T-helper 9 cell (primary cell): ENCODE measurements at places on chromosomes 7 and 10.

DNA sequence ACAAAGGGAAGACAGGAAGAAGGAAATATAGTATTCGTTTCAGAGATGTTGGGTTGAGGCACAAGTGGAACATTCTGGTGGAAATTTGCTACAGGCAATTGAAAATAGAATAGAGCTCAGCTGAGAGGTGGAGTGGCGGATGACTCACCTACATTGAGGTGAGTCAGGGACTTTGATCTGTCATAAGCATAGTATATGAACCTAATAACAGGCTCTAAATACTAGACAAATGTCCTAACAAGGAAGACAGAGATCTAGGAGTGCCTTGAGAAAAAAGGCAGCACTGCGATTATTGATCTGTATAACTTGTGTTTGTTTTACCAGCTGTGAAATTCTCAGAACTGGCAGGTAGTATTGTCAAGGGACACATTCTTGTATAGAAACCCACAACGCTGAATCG, 907 bp upstream of the IFRD1 start:
- no peak for DNase-seq

- no peak for DNase-seq
Observed at GRCh38 chr10:48506147-48506917, 98.5 kb downstream of the ARHGAP22 start.

DNA sequence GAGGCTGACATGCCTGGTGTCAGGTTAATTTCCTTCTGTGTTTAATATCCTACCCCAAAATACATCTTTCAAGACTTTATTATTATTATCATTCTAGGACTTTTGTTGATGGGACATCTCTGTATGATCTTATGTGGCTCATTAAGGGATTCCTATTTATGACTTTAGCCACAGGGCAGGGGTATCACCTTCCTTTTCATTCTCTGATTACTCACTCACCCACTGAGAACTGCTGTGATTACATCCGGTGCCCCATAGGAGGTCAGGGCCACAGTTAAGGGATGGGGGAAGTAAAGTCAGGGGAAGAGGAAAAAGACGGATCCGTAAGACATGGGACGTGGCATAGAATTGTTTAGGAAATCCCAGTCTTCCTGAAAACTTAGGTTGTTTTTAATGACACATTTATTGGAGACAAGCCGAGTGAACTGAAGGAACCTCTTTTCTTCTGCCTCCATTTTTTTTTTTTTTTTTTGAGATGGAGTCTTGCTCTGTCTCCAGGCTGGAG, 61.0 kb upstream of the PITRM1 start:
- DNase-seq: no peak

DNA sequence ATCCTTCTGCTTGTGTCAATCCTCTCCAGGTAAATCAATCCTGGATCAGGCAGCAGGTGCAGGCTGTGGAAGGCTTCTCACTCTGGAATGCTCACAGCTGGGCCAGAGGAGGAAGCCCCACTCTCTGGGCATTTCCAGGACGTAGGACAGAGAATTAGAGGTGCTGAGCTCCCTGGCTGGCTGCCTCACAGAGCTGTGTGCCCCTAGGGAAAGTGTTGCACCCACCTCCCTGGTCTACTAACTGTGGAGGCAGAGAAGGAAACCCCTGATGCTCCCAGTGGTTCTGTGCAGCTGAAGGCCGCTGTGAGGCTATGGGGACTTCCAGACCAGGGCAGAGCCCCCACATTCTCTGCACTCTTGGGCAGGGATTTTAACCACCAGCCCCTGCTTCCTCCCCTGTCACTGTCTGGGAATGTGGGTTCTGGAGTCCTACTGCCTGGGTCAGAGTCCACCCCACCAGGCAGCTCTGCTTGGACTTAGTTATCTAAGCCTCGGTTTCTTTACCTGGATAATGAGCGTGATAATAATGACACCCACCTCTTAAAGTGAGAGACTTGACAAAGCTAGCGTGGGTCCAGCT, 73.5 kb upstream of the EEPD1 start:
- DNase-seq: no peak

DNA sequence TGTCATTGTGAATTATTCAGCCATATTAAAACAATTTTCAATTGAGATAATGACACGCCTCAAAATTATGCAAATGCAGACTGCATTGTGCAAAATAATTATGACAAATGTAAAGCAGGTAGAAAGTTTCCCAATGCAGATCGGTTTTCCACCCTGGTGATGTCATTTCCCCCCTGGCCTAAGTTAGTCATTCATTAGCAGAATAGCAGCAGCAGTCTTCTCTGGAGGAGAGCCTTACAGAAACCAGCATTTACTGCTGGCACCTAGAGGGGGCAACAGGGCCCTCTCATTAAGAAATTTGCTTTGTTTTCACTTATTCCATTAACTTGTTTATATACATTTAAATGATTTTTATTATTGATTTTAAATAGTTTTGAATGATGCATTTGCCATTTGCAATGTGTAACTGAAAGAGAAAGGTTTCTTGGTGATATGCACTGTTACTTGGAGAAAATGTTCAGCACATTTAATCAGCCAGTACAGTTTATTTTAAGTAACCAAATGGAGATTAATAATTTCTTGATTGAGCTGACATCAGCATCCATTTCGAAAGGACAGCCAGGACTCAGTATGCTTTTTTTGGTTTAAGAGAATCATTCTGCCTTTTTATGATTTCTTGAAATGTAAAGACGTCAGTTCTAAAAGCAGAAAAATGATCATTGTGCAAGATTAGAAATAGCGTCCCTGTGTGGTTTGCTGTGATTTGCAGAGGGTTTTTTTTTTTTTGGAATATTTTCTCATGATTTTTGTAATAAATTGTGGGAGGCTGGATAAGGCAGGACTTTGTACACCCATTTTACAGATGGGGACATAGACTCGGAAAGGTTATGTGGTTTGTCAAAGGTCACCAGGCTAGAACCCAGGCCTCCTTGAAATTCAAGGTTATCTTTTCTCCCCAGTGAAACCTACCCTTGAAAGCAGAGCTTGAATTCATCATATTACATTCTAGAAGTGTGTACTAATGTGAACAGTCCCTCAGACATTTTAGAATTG, 3.5 kb downstream of the ARID5B start:
- no peak for DNase-seq
